Activated B cell treated with CpG ODN at 0.5 μM for 24 hours (primary cell): ENCODE measurements at places on chromosomes 7 and 10.

- DNase-seq = no peak
Measured at GRCh38 chr10:121121462-121121861, 270.3 kb downstream of the WDR11 start.

DNA sequence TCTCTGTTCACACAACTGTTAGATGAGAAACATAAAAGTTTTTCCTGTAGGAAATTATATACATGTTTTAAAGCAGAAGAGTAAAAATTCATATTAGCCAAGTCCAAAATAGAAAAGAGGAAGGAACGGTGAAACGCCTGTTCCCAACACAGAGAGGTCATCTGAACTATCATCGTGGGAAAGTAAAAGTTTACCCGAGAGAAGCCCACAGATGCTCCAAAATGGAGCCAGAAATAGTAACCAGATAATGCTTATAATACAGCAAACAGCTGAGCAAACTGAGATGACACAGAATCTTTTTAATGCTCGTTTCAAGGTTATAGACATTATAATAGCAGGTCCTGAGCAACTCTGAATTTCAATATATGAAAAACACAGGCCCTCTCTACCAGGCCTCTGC lies 24.5 kb downstream of the FRMD4A start:
- no peak for DNase-seq

GRCh38 chr10:124991835-124992234 lies 49.9 kb downstream of the ZRANB1 start:
- no peak for DNase-seq

- no peak for DNase-seq
Measured at GRCh38 chr10:67596641-67597040, 99.4 kb downstream of the CTNNA3 start.

DNA sequence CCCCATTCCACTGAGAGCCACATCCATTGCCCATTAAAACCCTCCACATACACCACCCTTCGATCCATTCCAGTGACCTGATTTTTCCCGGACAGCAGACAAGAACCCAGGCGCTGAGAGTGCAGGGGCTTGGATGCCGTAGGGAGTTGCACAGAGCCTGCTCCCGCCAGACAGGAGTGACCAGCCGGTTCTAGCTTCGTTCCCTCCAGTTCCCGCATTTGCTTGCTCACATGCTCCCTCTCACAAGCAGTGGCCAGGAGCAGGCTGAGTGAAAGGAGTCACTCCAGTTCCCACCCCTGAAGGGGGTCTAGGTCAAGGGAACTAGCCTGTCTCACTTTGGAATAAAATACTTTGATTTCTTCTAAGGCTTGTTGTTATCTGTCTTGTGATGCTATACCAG lies 119.5 kb downstream of the SKIDA1 start:
- no peak for DNase-seq

DNA sequence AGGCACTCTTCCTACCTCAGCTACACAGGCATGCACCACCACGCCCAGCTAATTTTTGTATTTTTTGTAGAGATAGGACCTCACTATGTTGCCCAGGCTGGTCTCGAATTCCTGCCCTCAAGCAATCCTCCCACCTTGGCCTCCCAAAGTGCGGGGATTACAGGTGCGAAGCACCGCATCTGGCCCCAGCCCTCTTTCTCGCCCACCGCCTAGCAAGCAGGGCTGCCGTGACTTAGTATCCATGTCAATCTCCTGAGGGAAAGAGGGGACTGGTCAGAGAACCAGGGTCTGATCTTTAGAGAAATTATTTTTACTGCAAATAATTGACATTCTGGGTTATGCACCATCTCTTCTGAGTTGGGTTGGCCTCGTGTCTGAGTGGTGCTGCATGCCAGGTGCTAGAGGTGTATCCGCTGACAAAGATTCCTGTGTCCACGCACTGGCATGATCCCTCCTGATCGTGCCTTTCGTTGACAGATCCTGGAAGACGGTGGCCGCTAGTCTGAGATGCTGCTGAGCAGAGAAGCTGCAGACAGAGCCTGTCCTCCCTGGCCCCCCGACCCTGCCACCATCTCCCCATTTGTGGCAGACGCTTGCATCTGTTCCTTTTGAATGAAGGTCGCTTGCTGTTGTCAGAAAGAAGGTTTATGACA lies 22.7 kb downstream of the WIPI2 start:
- no peak for DNase-seq

DNA sequence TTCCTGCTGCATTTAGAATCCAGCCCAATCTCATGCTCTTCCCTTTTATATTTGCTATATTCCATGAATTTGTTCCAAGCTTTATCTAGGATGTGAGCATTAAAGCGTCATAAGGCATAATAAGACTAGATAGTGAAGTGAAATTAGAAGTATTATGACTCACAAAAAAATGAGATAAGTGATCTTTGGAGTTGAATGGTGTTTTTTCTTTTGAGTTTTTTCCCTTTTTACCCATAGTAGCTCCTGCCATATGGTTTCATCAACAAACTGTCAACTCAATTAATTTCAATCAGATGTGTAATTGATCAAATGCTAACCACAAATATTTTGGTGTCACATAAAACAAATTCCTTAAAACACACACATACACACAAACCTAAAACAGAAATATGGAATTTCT lies 17.0 kb downstream of the KLHDC10 start:
- DNase-seq = no peak

GRCh38 chr10:20995123-20995987 lies 98.2 kb upstream of the NEBL start:
- no peak for DNase-seq

DNA sequence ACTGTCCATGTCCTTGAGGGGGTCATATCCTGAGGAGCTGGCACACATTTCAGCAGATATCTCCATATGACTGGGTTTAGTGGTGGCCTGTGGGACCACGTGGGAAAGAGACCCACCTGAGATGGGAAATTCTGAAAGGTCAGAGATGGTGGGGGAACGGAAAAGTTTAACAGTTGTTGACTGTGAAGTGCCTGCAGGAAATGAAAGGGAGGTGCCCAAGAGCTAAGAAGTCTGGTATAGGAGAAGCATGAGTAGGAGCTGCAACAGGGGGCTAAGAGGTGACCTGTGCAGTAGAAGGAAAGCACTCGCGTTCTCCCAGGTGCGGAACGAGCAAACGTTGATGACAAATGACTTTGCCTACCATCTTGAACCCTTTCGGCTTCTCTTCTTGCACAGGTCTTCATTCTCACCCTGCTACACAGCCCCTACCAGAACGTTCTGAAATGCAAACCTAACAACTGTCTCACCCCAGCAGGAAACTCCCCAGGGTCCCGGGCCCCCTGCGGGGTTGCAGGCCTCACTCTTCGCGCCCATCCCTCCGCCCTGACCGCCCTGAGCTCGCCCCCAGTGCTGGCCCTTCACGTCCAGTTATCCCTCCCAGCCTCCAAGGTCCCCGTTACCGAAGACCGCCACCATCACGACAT lies 9.8 kb upstream of the FXYD4 start:
- DNase-seq = no peak

GRCh38 chr10:72712136-72712535 lies 20.2 kb downstream of the MCU start:
- DNase-seq = no peak

- no peak for DNase-seq
Measured at GRCh38 chr7:135692055-135692454, 29.7 kb downstream of the STMP1 start.
